ENCODE measurements at places on chromosomes 16 and 17. TPM values are rescaled to one million over a fixed set of nuclear protein-coding genes. Genes with fewer than 3 reads are reported as not detected.

Gene MYH1
- total RNA-seq = not detected

Gene MRPL12
- 324 TPM for total RNA-seq

Gene ZNF500
- total RNA-seq = 8.5 TPM

Gene C16orf95
- 5.5 TPM for total RNA-seq

Gene PRAC1
- not detected for total RNA-seq

Gene ACSM2A
- not detected for total RNA-seq

Gene GDPD1
- 1.3 TPM for total RNA-seq

Measured in A549 treated with CpdA at 1 μM for 4 hours (cell line).